ENCODE measurements at places on chromosomes 6 and 20.

DNA sequence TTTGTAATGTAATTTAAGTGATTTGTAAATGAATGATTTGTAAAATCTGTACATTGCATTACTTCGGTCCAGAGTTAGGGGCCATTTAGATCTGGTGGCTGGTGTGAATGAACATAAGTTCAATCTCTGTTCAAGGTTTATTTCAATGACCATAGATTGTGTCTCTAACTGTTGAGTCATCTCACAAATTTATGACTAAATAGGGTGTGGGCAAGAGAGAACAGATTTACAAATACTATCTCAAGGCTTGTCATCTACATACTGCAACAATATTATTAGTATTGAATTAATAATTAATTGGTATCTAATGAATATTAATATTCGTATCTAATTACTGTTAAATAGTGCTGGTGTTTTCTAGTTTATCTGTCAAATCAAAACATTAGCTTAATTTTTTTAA, 115.3 kb upstream of the EDN1 start:
- DNase-seq: no peak

DNA sequence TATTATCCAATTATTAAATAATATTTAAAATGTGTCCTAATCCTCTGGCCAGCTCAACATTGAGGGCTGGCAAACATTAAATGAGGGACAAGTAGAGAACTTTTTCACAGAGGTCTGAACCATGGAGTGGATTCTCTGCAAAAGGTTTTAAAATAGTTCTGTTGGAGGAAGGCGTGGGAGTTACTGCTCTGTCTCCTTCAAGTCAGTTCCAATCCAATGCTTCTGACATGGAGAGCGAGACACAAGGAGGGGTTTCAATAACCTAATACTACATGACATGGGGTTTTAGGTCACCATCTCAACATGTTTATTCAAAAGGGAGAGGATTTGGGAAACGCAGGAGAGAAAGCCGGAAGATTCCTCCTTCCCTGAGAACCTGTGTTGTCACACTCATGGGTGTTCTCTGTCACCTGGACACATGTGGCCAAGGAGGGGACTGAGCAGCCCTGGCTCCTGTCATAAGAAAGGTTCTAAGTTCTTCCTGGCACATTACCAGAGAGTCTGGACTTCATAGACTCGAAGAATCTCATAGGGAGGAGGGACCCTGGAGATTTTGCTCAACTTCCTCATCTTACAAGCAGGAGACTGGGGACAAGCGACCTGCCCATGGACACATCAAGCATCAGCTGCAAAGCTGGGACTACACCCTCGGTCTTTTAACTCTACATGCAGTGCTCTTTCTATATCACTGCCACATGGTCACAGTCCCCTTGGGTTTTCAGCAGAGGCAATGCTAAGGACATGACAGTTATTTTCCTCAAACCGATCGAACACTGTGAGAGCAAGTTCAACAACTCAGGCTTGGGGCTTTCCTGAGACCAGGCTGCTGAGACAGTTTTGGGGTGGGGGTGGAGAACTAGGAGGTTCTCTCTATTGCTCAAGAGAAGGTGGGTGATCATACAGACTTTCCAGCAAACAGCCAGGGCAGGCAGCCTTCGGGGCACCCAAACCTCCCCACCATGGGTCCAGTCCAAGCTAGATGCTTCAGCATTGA, 38.6 kb downstream of the PRDM1 start:
- DNase-seq: no peak

DNA sequence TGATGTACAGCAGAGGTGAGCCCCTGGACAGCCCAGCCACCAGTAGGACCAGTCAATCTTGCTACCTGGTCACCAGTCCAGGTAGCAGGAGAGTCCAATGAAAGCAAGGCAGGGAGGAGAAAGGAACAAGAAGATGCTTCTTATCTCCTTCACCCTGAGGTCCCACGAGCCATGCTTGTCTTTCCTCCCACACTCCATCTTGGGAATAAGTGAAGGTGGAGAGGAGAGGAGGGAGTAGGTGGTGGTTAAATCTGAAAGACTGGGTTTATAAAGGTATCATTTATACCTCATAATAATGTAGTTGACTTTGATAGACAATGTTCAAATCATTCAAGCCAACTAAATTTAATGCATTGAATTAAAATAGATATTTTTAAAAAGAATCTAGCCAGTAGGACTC, 35.9 kb downstream of the LAMP5 start:
- DNase-seq: no peak

DNA sequence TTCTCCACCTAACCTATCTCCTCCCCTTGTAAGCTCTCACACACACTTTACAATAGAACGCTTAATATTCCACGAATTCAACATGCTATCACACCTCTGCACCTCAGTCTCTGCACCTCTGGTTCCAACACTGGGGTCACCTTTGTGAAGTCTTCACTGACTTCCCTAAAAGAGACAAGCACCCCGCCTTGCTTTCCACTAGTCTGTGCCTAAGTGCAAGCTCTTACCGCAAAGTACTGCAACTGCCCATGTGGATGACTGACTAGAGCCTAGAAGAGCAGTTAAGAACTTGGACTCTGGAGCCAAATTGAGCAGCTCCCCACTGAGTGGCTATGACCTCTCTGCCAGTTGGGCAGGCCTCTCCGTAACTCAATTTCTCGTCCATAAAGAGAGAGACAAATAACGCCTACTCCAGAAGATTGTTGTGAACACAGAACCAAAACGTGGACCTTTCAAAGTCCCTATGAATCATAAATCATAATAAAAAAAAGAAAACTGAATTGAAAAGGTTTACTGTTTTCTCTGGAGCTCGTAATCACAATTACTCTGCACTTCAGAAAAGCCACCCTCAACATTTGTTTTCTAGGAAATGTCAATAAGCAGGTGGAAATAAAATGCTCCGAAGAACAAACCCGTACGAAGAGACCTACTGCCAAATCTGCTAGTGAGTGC, 1.2 kb downstream of the IFNGR1 start:
- no peak for DNase-seq

GRCh38 chr6:146887447-146888077, 288.8 kb downstream of the ADGB start:
- no peak for DNase-seq

DNA sequence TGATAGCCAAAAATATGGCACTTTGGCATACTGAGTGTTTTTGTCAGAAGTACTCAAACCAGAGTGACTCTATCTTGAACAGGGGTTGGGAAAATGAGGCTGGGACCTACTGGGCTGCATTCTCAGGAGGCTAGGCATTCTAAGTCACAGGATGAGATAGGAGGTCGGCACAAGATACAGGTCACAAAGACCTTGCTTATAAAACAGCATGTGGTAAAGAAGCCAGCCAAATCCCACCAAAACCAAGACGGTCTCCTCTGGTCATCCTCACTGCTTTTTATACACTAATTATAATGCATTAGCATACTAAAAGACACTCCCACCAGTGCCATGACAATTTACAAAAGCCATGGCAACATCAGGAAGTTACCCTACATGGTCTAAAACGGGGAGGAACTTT, 985.1 kb downstream of the HACE1 start:
- no peak for DNase-seq

DNA sequence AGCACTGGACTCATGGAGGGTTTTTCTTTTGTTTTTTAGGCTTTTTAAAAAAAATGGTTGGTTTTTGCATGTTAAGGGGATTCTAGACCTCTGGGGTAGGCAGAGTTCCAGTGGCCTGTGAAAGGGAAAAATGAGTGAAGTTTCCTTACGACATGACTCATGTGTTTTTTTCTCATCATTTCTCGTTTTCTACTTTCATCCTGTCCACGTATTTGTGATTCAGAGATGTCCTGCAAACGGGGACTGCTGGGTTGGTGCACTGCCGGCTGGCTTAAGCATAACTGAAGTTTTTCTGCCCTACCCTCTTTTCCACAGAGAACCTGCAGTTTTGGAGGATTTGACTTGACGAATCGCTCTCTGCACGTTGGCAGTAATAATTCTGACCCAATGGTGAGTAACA, 182.3 kb downstream of the SASH1 start:
- peak; percentile 47 for DNase-seq

GRCh38 chr6:170018936-170019817, 267.8 kb downstream of the ERMARD start:
- no peak for DNase-seq

- DNase-seq: no peak
These were observed 230.1 kb downstream of the PREX1 start for GRCh38 chr20:48597521-48598302.

DNA sequence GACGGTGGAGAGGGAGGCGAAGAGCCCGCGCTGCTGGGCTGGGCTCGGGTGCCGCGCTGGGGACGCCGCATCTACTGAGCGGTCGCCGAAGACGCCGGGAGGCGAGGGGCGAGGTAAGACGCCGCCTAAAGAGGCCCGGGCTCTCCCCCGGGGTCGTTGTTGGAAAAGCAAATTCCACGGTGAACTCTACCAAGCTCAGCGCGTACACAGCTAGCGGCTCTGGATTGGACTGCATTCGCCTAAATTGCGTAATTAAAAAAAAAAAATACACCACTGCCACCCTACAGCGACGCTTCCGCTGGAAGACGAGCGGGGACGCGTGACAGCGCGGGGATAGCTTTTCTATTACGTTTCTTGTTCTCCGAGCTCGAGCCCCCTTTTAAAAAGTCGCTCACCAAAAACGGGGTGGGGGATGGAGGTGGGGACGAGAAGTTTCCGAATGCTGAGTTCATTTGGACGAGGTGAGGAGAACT, 92.0 kb upstream of the PRDM1 start:
- peak; percentile 62 for DNase-seq

DNA sequence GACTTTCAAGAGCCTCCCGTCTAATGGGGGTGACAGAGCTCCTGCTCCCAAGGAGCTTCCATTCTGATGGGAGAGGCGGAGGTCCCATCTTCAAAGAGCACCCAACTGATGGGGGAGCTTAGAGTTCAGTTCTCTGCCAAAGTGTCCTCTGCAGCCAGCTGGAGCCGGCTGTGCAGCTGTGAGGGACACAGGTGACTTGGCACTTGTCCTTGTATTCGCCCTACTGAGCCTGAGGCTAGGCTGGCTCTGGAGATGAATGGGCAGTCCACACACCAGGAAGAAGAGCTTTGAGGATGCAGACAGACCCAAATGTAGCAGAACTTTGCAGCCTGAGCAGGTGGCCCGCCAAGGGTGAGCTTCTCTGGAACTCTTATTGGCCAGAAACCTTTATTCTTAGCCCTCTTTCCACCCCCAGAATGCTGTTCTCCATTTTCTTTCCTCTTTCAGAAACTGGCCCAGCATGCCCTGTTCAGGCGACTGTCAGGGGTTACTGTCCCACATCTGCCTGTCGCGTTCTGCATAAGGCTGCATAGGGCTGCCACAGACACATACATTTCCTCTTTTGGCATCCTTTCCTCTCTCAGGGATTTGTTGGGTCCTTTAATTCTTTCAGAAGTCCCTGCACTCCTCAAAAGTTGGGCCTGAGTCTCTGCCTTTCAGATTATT, 108.7 kb upstream of the LRFN2 start:
- no peak for DNase-seq

GRCh38 chr6:117491916-117492315, 9.4 kb downstream of the DCBLD1 start:
- DNase-seq: peak; percentile 32

DNA sequence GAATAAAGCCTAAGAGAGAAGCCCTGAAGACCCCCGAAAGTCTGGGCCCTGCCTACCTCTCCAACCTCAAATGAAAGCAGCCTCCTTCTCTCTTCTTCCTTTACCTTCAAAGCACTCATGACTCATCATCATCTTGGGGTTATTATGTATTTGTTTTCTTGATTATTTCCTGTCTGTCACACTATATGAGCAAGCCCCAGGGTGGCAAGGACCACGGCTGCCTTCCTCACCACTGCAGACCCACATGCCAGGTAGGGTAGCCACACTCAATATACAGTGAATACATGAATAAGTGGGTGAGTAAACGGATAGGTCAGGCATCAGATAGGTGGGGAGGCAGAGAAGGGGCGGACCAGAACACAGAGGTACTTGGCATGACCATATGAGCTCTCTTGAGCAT, 8.8 kb downstream of the WFDC3 start:
- DNase-seq: no peak

GRCh38 chr20:58040447-58041290, 187.8 kb downstream of the ANKRD60 start:
- DNase-seq: no peak

- no peak for DNase-seq
These were observed 159.1 kb downstream of the HACE1 start for GRCh38 chr6:104700371-104701185.

DNA sequence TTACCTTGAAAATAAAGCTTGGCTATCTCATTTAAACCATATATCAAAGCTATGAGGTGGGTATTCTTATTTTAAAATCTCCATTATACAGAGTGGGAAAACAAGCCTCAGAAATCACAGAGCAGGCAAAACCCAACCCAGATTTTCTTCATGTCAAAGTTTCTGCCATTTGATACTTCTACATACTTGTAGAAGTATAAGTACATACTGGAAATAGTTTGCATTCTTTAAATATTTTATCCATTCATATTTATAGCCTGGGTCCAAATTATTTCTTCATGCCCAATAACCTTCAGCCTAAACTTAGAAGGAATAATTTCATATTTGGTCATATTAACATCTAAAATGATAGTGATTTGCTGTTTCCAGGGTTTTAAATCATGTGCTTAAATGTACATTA, 61.8 kb downstream of the MLIP start:
- no peak for DNase-seq

GRCh38 chr6:45222380-45222779, 105.8 kb upstream of the RUNX2 start:
- no peak for DNase-seq

DNA sequence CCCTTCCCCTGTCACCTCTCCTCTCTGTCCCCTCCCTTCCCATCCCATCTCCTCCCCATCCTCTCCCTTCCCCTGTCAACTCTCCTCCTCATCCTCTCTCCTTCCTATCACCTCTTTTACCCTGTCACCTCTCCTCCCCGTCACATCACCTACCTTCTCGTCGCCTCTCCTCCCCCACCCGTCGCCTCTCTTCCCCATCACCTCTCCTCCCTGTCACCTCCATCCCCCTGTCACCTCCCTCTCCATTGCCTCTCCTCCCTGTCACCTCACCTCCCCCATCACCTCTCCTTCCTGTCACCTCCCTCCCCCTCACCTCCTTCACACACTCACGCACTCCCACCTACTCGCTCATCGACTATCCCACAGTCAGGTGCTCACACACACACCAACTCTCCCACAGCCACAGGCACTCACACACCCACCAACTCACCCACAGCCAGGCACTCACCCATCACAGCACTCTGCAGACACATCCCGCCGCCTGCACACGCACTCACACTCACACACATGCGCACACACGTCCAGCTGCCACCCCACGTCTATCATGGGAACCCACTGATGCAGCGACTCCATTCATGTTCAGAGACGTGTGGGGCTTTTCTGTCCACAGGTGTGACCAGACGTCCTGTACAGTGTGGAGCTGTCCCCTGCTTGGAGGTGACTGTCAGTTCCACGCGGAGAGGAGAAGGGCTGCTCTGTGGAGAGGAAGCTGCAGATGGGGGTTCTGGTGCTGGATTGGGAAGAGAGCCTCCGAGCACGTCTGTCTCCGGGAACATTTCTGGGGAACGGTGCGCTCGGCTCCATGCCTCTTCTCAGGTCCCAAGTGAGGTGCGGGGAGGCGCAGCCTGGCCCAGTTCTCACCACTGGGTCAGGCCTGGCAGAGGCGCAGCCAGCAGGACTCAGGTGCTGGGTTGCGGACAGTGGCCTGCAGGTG, 184.3 kb downstream of the TTLL2 start:
- DNase-seq: no peak

- DNase-seq: peak; percentile 83
These were observed 38.0 kb downstream of the RTN4IP1 start for GRCh38 chr6:106591111-106591825.

GRCh38 chr6:138468320-138469015, 30.8 kb downstream of the NHSL1 start:
- no peak for DNase-seq

Measured in hepatic stellate cell (primary cell).